Activated B cell treated with CpG ODN at 0.5 μM for 24 hours (primary cell): ENCODE measurements at places on chromosomes 3 and 15. TPM values are rescaled to one million over a fixed set of nuclear protein-coding genes. Genes with fewer than 3 reads are reported as not detected.

Gene CEP97
- total RNA-seq: 7.3 and 7.9 TPM in 2 replicates

Gene NSMCE3
- 10.1 and 10.4 TPM in 2 replicates for total RNA-seq

- DNase-seq: no peak
Measured at GRCh38 chr3:107710851-107711250, 188.1 kb downstream of the BBX start.

Gene AADACL2
- total RNA-seq: not detected in 2 replicates
